GM19239 (cell line): ENCODE measurements at places on chromosomes 6 and 20.

DNA sequence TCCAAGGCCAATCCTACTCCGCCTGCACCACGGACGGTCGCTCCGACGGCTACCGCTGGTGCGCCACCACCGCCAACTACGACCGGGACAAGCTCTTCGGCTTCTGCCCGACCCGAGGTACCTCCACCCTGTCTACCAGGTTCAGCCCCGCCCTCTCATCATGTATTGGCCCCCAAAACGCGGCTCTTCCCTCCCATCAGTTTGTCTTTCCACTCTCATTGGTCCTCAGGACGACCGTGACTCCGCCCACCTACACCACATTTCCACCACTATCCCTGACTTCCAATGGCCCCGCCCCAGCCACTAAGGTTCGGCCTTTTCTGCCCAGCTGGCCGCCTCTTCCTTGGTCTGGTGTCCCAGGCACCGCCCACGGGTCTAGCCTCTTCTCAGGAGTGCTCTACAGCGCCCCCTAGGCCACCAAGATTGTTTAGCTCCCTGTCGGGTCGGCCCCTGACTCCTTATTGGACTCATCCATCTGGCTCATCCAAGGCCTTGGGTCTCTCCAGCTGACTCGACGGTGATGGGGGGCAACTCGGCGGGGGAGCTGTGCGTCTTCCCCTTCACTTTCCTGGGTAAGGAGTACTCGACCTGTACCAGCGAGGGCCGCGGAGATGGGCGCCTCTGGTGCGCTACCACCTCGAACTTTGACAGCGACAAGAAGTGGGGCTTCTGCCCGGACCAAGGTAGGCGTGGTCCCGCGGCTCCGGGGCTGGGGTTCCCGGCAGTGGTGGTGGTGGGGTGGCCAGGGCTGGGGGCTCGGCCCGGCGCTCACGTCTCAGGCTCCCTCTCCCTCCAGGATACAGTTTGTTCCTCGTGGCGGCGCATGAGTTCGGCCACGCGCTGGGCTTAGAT is 3.1 kb downstream of the MMP9 start:
- DNase-seq = no peak

- peak; percentile 73 for DNase-seq
These were observed 59.2 kb downstream of the RBM38 start for GRCh38 chr20:57450419-57450818.

- no peak for DNase-seq
These were observed 603.5 kb downstream of the UTRN start for GRCh38 chr6:144888621-144889020.

GRCh38 chr20:59176812-59177211 is 13.2 kb downstream of the ZNF831 start:
- DNase-seq = no peak

- DNase-seq = no peak
These were observed 293.4 kb upstream of the SPTLC3 start for GRCh38 chr20:12715371-12715770.

DNA sequence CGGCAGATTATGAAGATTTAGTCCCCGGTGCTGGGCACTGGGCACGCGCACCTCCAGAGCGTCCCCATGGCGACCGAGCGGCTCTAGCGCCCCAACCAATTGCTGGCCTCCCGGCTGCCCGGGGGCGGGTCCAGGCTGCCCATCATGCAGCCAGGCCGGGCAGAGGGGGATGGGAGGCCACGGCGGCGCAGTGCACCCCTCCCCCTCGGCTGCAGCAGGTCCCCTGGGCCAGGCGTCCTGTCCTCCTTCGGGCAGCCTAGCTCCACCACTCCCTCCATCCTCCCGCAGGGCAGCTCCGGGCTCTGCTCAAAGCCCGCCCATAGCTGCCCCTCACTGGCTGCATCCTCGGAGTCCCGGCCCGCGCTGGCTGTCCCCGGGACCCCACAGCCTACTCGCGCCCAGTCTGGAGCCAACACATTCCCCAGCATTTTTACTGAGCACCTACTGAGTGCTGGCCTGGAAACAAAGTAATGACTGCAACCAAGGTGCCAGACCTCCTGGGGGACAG is 99.4 kb downstream of the ASXL1 start:
- DNase-seq = no peak
